ENCODE measurements at places on chromosomes 5 and 9.

DNA sequence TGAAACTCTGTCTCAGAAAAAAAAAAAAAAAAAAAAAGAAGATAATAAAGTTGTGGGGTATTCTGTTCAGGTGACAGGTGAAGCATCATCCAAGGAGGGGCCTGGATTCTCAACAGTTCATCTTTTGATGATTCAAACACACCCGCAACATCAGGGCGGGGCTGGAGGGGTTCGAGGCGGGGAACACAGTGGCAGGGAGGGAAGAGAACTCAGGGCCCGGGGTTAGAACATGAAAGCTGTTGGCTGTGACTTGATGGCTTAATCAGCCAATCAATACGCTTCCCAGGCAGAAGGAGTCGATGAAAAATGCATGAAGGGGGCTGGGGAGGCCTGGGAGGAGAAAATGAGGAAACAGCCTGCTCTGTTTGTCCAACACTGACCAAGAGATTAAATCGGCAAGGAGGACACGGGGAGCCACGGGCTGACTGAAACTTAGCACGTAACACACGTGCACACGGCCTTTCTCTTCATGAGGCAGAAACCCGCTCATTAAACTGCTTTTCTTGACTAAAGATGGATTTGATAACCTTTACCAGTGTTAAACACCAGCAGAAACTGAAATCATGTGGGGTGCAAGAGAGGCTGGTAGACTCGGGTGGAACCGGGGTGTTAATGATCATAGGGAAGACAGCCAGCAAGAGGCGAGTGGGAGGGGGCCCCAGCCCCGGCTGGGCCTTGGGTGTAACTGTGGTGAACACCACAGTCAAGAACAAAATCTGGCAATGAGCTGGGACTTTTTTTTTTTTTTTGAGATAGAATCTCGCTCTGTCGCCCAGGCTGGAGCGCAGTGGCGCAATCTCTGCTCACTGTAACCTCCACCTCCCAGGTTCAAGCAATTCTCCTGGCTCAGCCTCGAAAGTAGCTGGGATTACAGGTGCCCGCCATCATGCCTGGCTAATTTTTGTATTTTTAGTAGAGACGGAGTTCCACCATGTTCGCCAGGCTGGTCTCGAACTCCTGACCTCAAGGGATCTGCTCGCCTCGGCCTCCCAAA, 105.7 kb upstream of the RAPGEF1 start:
- DNase-seq = no peak

DNA sequence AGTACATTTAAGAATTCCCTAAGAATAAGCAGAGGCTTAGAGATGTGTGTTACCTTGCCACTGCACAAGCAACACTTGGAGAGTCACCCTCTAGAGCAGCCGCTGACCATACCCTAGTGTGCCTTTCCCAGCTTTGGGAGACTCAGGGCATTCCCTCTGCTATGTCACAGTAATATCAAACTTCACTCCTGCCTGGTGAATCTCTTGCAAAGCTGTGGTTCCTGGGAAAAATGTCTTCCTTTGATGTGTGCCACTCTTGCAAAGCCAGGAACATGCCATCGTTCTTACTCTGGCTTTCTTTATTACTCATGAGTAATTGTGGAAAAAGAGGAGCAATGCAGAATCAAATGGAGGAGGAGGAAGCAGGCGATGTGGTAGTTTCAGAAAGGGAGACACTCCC, 173.2 kb downstream of the CCDC192 start:
- DNase-seq = no peak

DNA sequence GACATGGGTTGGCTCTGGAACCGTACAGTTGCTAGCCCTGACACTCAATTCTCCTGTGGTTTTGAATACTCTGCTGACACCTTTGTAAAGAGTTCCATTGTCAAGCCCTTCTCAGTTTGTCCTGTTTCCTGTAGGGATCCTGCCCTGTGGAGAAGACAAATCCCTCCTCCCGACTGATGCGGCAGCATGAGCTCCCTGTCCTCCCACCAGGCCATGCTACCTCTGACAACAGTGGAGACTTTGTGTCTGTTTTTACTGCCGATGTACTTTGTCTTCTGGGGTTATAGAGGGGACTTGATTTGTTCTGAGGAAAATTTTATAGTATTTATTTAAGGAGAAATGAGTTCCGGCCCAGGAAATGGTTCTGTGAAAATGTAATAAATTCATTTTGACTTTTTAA, 57.8 kb downstream of the PRLR start:
- DNase-seq = no peak

GRCh38 chr9:121207371-121207940, 5.8 kb upstream of the RAB14 start:
- no peak for DNase-seq

- no peak for DNase-seq
These were observed 3.5 kb upstream of the ACO1 start for GRCh38 chr9:32380944-32381343.

GRCh38 chr5:38404667-38405276, 146.4 kb downstream of the EGFLAM start:
- no peak for DNase-seq

DNA sequence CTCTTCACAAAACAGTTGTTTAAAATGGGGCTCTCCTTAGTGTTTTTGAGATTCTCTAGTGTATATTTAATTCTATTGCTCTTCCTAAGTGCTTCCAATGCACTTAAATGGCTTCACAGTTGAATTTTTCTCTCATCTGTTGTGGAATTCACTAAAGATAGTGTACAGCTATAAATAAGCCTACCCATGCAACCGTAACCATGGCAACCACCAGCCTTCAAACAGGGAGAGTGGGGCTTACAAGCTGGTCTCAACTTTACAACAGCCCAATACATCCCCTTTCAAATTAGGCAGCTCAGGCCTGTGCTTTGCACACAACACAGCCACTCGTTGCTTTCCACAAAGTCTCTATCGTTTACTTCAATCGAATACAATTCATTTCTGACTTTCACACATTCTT, 144.0 kb upstream of the PLPPR1 start:
- DNase-seq = no peak

GRCh38 chr9:70579686-70580085, 165.2 kb upstream of the KLF9 start:
- DNase-seq = no peak

GRCh38 chr5:72410688-72411295, 90.6 kb downstream of the PTCD2 start:
- DNase-seq = no peak

- no peak for DNase-seq
These were observed 49.6 kb upstream of the SIMC1 start for GRCh38 chr5:176188506-176189193.

- DNase-seq = peak; percentile 29
These were observed 234.4 kb upstream of the MPDZ start for GRCh38 chr9:13513716-13514444.

DNA sequence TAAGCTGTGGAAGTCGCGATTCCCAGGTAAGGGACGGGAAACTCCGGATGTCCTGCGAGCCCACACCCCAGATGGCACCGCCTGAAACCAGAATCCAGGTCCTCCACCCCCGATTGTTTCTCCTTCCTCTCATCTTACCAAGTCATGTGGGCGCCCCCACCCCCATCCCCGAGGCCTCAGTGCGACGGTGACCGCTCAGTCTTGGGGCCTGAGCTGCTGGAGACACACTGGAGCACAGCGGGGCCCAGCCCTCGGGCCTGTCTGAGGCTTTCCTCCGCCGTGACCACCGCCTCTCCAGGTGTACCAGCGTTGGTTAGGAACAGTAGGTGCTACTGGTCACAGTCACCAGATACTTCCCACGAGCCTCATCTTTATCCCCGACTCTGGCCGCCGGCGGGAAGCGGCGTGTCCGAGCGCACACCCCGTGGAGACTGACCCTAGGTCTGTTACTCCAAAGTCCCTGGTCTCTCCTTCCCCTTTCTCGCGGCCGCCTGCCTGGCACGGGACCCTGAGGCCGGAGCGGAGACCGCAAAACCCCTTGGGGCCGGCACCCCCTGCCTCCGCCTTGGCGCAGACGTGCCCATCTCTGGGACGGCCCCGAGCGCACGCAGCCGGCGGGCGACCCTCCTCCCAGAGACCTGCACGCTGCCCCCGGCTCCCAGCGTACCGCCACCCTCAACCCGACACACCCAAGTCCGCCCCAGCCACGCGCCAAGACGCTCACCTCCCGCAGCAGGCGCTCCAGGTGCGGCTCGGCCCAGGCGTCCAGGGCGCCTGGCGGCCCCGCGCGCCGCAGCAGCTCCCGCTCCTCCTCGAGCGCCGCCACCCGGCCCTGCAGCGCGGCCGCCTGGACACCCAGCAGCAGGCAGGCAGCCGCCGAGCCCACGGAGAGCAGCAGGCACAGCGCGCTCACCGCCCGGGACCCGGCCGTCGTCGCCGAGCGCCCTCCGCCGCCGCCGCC, 733 bp downstream of the COL23A1 start:
- peak; percentile 66 for DNase-seq

DNA sequence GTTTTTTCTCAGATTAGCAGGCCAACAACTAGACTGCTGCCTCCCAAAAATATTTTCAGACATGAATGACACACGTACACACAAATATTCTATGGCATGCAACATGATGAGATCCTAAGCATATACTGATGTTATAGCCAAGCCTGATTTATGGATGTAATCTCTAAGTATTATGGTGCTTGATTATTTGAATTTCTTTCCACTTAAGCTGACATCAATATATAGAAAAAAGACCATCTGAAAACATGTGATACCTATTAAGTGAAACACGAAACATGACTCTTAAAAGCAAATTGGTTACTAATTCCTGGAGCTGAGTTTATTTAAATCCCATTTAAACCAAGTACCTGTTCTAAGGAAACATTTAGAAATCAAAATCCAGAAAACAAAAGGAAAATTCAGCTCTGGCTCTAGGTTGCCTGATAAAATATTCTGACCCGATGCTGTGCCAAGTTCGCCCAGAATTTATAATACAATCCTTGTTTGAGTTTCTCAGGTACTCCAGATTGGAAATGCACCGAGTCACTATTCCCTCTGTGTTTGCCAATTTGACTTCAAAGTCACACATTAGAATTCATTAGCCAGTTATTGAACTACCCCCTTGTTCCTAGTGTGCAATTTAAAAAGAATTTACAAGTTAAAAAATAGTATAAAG, 548.6 kb downstream of the CSNK1G3 start:
- DNase-seq = no peak

DNA sequence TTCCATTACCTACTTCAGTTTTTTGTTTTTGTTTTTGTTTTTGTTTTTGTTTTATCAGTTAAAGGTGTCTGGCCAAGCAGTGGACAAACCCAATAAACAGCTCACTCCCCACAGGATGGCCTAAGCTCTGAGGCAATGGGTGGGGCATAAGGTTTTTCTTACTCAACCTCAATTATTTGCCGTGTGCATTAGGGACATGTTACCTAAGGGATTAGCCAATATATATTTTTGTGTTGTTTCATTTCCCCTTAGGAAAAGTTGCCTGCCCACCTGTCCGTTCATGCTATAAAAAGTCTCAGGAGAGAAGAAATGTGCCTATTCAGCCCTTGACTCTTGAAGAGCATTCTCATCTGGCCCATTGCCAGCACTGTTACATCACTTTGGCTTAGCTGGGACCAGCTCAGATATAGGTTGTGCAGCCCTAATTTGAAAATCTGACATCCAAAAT, 7.3 kb downstream of the SH3RF2 start:
- no peak for DNase-seq

GRCh38 chr5:150642567-150642927, 2.1 kb downstream of the SYNPO start:
- DNase-seq = peak; percentile 75

DNA sequence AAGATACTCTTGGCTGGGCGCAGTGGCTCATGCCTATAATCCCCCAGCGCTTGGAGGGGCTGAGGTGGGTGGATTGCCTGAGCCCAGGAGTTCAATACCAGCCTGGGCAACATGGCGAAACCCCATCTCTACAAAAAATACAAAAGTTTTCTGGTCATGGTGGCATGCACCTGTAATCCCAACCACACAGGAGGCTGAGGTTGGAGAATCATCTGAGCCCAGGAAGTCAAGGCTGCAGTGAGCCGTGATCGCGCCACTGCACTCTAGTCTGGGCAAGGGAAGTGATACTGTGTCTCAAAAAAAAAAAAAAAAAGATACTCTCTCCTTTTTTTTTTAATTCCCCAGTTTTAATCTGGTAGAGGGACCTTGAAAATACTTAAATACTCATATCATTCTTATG, 15.0 kb downstream of the ANKRD33B start:
- DNase-seq = no peak

DNA sequence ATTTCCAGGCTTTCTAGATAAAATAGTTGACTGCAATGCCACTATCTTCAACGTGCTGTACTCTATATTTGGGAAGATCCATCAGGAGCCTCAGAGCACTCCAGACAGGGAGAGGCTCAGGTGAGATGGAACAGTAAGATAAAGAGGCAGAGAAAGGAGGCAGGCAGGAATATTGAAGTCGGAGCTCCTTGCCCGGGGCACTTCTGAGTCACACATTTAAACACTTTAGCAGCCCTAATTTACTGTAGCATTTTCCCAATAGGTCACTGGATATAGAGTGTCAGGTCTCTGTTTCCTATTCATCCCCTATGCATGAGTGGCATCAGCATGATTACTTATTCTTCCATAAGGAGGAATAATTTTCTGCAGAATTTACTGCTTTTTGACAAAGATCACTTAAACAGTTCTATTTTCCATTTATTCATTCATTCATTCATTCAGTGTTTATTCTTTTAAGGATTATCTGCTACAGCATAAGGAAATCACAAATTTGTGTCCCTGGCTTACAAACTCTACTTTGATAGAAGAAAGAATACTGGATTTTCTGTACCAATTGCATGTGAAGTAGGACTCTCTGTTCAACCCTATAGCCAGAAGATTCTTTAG, 170.7 kb downstream of the MAPKAP1 start:
- DNase-seq = no peak

GRCh38 chr5:525916-526315, 1.7 kb upstream of the SLC9A3 start:
- no peak for DNase-seq

DNA sequence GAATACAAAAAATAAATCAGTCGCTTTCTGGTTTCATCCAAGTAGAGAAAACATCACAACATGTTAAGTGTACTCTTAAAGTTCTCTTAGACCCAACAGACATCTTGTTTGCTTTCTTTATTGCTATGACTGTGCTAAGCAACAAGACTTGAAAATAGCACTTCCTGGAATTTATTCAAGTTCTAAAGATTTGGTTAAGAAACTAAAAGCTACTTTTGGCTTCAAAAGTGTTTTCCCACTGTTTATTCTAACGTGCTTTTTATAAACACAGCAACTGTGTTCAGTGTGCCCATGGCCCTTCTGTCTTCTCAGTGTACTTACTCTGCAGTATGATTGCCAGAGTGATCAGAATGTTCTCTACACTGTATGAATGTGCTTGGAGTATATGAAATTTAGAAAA, 109.8 kb downstream of the GIN1 start:
- DNase-seq = no peak

DNA sequence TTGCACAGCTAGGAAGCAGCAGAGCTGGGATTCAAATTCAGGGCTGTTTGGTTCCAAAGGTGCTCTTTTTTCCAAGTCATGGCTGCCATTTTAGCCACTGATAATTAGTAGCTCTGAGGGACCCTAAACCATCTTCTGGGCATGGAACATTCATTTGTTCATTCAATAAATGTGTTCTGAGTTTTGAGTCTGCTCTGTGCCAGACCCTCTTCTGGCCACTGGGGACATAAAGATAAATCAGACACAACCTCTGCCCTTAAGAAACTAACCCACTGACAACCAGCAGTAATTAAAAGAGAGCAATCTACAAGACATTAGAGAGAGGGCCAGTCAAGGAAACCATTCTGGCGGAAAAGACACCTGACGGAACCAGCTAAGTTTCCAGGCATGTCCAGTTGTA, 2.0 kb upstream of the CPEB4 start:
- no peak for DNase-seq

GRCh38 chr5:97575322-97575721, 392.3 kb upstream of the RIOK2 start:
- no peak for DNase-seq

GRCh38 chr9:81137976-81138568, 551.3 kb downstream of the TLE1 start:
- DNase-seq = no peak

All from Right ventricle myocardium superior (tissue), 1 donor.